MG63 (cell line): ENCODE measurements at places on chromosomes 5 and 9. TPM values are rescaled to one million over a fixed set of nuclear protein-coding genes. Genes with fewer than 3 reads are reported as not detected.

GRCh38 chr5:56388229-56388985 is 155.3 kb upstream of the ANKRD55 start:
- DNase-seq = no peak

- no peak for DNase-seq
These were observed 118.9 kb upstream of the NMUR2 start for GRCh38 chr5:152523964-152524363.

- DNase-seq = no peak
These were observed 344.5 kb downstream of the ACTL7B start for GRCh38 chr9:108511307-108511706.

- DNase-seq = no peak
These were observed 132.5 kb downstream of the PPP2R2B start for GRCh38 chr5:146745931-146746577.

DNA sequence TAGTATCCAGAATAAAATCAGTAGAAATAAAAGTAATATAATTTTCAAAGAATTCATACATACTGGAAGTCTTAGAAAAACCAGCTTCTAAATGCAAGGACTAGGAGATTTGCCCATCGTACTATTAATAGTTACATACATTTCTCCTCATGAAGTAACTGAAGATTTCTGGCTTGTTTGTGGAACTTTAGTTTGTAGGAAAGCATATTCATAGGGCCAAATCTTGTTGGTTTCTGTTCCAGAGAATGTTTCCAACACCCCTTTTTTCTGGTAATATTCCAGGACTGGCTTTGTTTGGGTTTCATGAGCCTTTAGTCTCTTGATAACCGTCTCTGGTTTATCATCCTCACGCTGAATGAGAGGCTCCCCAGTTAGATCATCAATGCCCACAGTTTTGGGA is 66.3 kb upstream of the TJP2 start:
- no peak for DNase-seq

DNA sequence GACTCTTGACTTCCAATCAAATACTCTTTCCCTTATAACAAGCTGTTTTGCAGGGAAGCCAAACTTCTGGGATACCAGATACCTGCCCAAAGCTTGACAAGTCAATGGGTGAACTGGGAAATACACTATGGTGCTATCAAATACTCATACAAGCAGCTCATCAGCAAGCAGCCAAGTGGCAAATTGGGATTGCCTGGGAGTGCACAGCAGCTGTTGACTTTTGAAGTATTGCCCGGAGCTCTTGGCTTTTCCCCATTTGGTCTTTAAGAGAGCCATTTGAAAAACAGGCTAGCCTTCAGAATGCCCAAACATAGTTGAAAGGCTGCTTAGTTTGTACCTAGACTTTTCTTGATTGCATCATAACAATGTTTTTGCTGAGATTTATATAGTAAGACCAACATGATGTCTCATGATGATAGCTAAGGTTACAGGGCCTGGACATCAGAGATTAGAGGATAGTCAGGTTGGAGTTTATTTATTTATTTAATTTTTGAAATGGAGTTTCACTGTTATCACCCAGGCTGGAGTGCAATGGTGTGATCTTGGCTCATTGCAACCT is 210.1 kb upstream of the ZNF608 start:
- peak; percentile 21 for DNase-seq

DNA sequence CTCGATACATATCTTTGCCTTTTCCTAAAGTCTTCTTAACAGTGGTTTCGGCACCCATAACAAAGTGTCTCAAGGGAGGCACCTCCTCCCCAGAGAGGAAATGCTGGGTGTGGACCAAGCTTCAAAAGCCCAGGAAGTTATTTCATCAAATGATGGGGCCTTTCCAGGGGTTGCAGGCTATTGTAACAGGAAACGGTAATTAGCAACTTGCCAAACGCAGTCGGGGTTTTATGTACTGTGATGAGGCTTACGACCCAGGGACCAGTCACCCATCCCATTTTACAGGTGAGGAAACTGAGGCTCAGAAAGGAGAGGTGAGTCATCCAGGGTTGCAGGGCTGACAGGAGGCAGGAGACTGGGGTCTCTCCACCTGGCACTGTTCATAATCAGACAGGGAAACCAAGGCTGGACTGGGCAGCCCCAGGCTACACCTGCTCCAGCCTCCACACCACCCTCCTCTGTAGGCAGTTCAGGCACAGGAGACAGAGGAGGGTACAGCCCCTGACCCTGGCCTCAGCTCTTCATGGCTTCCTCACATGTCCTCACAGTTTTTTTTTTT is 30.0 kb upstream of the SUSD3 start:
- DNase-seq = no peak

GRCh38 chr5:9233712-9234111 is 312.2 kb downstream of the SEMA5A start:
- no peak for DNase-seq

DNA sequence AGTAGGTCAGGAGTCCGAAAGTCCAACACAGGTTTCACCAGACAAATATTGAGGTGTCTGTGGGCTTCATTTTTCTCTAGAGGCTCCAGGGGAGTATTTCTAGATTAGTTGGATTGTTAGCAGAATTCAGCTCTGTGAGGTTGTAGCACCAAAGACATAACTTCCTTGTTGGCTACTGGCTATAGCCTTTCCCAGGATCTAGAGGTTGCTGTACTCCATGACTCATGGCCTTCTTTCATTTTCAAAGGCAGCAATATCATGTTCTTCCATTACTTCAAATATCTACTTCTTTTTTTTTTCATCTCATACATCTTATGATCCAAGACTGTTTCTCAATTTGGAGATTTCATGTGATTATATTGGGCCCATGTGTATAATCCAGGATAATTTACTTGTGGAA is 404.0 kb upstream of the FAM174A start:
- no peak for DNase-seq

GRCh38 chr9:69047371-69047770 is 11.8 kb downstream of the FXN start:
- peak; percentile 7 for DNase-seq

DNA sequence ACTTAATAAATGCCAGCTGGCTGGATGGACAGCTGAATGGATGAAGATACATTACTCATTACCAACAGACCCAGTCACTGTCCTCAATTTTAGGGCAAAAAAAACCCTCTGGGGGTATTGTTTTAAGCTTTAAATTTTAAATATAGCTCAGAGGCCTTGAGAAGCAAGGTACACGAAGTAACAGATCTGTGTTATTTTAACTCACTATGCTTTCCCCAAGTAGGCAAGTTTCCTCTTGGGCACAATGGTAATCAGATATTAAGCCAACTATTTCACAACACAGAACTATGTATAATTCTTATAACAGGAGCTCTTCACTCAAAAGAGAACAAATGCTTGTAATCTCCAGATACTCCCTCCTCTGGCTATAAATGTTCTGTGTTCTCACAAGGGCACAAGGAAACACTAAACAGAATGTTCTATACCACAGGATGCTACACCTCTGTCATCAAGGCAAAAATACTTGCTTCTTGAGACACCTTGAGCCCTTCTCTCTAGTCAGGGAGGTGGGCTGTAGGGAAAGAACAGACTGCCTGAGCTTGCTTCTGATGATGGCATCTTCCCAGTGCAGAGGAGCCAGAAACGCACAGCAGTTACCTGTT is 443.8 kb downstream of the SPOCK1 start:
- no peak for DNase-seq

DNA sequence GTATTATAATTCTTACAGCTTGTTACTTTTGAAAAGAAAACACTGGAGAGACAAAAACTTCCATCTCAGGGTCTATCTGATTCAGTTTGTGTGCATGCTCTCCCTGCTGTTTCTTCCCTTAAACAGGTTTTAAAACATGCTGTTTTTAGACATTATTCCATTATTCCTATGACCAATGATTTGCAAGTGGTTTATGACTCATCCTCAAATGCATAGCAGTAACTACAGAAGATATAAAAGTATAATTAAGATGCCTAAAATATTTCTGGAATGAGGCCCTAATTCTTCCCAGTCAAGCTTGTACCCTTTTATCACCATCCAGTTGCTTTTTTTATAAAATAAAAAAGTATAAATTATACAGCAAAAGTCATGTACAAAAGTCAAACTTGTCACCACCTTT is 3.7 kb downstream of the DTWD2 start:
- DNase-seq = no peak

DNA sequence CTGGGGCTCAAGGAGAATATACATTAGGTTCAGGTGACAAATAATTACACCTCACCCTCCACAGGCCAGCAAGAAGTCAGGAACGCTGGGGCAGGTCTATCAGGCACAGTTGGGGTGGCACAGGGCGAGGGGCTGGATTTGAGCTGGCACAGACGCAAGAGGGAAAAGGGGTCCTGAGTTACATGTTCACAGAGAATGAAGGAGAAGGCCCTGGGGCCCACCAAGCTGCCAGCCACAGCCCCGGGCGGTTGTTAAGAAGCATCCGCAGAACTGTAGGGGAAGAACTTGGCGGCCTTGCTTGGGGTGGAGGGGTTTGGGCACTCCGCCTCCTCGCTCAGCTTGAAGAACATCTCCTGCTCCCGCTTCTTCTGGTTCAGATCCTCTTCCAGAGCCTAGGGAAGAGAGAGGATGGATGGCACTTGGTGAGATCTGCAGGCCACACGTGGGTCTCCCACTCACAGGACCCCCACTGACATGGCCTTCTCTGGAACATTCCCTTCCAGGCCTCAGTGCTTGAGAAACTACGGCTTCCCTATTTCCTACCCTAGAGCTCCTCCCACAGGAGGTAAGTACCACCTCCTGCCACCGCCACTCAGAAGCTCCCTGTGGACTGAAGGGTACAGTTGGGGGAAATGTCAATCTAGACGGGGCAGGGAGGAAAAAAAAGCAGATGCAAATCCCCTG is 38.3 kb upstream of the FBXW11 start:
- no peak for DNase-seq

- DNase-seq = no peak
These were observed 6.0 kb downstream of the TMOD1 start for GRCh38 chr9:97507428-97507984.

DNA sequence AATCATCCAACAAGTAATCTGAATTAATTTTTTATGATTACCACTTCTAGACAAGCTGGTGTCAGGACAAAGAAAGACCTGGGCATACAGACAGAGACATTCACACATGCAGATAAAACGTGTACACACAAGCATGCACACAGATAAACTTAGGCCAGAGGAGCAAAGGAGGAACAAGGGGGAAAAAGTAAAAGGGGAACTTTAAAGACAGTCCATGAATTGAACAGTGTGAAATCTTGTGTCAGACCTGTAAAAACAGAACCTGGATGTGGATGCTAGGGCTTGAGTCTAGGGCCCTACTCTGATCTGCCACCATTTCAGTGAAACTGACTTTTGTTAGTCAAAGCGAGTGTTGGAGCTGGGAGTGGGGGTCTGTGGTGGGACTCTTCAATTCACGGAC is 11.2 kb upstream of the ZSWIM6 start:
- DNase-seq = no peak

DNA sequence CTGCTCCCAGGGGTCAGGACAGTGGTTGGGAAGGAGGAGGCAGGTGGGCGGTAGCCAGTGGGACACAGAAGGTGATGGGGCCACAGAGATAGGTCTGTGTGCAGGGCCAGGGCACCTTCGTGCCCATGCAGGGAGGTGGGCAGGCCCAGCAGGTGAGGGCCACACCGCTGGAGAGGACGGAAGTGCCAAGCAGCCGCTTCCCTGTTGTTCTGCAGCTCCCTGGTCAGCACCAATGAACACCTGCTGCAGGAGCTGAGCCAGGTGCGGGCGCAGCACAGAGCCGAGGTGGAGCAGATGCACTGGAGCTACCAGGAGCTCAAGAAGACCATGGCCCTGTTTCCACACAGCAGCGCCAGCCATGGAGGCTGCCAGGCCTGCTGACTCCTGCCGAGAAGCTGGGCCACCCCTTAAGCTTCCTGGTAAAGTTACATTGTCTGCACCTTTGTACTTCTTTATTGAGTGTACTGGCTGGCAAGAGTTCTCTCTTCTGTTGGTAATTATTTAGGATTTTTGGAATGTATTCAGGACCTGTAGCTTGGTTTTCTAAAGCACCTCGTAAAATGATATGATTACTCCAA is 40.3 kb downstream of the TPPP start:
- no peak for DNase-seq

DNA sequence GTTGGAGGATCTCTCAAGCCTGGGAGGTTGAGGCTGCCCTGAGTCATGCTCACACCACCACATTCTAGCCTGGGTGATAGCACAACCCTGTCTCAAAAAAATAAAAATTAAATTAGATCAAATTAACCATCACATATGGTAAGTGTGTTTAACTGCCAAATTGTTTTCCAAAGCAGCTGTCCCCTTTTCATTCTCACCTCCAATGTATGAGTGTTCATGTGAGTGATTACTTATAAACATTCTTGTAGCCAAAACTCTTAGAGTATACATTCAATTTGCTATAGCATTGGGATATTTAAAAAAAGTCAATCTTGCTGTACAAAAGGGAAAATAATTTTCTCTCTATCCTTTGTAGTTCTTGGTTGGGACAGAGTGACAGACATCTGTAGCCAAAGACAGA is 53.4 kb upstream of the SNAPC3 start:
- no peak for DNase-seq

GRCh38 chr5:54108136-54108535 is 202.2 kb downstream of the ARL15 start:
- no peak for DNase-seq

DNA sequence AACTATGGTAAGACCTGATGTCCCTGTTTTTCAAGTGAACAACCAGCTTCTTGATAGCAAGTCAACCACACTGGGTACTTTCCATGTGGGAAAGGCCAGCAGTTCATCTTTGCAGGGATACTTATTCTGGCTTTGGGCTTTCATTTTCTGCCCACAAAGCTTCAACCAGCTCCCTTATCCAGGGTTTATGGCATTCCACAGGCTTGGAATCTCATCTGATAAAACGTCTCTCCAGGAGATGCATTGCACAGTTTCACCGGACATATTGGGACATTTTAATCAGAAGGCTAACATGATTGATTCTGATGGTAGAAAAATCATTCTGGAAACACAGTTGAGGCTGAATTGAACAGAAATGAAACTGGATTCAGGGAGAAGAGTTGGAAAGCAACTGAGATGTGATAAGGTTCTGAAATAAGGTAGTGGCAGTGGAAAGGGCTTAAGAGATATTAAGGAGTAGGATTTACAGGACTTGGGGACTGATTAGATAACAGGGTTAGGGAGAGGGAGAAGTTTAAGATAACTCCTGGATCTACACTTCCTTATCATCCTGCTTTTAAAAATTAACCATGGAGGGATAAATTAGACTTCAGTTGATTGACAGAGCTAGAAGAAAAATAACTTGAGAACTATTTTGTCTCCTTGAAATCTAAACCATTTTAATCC is 195.8 kb upstream of the FBXL7 start:
- no peak for DNase-seq

GRCh38 chr9:128946571-128947276 is 679 bp downstream of the DOLK start:
- DNase-seq = peak; percentile 50

GRCh38 chr9:78311075-78311474 is 14.2 kb downstream of the PSAT1 start:
- DNase-seq = no peak

- DNase-seq = peak; percentile 80
These were observed 38.3 kb downstream of the FAM78A start for GRCh38 chr9:131237931-131238401.

GRCh38 chr9:131473198-131473885 is 29.4 kb upstream of the POMT1 start:
- DNase-seq = no peak

GRCh38 chr9:3398232-3398648 is 127.6 kb downstream of the RFX3 start:
- no peak for DNase-seq

GRCh38 chr9:127444283-127444920 is 6.8 kb downstream of the RPL12 start:
- DNase-seq = no peak

PCDHGA2 gene
- total RNA-seq = not detected in 2 replicates

ANKRD34B gene
- total RNA-seq = not detected in 2 replicates

PCDHB3 gene
- not detected in 2 replicates for total RNA-seq

SLC36A3 gene
- total RNA-seq = not detected in 2 replicates

ARSI gene
- total RNA-seq = 38.8 and 45.4 TPM in 2 replicates

GLDC gene
- total RNA-seq = 0.82 and 3.2 TPM in 2 replicates

MAMDC4 gene
- 0.44 and 0.63 TPM in 2 replicates for total RNA-seq
